ENCODE measurements at places on chromosomes 6 and 20.

DNA sequence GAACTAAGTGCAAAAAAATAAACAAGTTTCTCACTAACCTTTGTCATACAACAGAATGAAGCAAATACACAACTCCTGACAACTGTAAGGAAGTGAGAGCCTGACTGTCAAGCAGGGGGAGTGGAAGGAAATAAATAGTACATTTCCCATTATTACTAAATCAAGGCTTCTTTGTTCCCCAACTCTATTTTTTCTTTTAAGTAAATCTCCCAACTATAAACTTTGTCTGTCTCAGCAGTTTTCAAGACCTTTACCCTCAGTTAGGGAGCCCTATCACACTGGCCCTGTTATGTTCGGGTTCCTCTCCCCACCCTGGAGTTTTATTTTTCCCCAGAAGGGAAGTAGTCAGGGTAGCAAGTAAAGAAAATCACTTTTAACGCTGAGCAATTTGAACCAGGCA lies 24.1 kb upstream of the IPCEF1 start:
- no peak for DNase-seq

- no peak for DNase-seq
Observed at GRCh38 chr6:138647006-138647405, 126.6 kb upstream of the CCDC28A start.

GRCh38 chr20:50313522-50313820 lies 122.8 kb downstream of the CEBPB start:
- no peak for DNase-seq

GRCh38 chr6:12893036-12893435 lies 176.5 kb downstream of the PHACTR1 start:
- DNase-seq = no peak

GRCh38 chr20:36149469-36149868 lies 5.1 kb upstream of the EPB41L1 start:
- DNase-seq = peak; percentile 76

- DNase-seq = no peak
Observed at GRCh38 chr20:63097336-63097831, 90.6 kb upstream of the BHLHE23 start.

DNA sequence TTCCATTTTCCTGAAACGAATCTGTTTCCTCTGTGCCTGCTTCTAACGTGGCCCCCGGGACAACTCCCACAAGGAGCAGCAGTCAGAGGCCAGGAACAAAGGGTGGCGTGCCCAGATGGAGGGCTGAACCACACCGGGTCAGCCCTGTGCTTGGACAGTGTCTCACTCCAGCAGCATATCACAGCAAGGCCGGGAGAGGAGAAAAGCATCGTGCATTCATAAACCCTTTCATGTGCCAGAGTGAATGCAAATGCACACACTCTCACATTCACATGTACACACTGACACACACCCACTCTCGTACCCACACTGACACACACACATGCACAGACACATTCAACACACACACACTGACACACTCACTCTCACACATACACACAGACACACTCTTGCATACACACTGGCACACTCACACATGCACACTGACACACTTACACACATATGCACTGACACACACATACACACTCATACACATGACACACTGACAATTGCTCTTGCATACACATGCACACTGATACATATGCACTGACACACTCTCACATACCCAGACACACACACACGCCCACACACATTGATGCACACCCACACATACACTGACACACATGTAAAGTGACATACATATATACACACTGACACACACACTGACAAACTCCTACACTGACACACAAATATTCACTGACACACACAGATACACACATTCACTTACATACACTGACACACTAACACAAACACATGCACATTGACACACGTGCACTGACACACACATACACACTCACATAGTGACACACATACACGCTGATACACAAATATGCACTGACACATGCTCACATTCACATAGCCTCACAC lies 237.0 kb downstream of the LRFN2 start:
- DNase-seq = no peak

GRCh38 chr6:162478192-162478671 lies 249.3 kb downstream of the PRKN start:
- no peak for DNase-seq

DNA sequence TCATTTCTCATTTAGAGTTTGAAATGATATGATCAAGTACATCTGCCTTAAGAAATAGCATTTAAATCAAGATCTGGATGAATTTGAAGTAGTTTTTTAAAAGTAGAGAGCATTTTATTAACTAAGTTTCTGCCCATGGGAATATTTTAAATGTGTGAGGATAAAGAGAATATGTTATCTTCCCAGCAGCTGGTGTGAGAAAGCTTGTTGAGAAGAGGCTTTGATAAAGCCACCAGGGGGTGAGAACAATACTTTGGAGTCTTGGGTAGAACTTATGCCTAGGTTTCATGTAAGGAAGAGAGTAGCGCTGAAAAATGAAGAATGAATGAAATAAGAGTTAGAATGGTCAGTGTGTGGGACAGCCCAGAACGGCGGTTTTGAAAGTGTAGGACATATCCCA lies 190.2 kb downstream of the GRM1 start:
- DNase-seq = no peak

DNA sequence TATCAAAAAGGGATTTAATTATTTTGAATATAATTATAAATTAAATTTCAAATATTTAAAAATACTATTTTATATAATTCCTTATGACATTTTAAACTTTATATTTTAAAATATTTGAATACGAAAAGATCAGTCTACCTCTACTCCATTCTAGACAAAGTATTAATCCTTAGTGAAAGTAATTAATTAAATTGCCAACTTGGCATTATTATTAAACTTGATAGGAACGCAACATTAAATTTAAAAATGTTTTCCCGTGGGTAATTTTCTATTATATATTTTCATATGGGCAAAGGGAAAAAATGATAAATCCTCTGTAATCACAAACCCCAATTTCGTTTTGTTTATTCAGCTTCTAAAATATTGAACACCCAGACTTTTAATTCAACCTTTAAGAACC lies 8.4 kb upstream of the FHL5 start:
- DNase-seq = no peak

DNA sequence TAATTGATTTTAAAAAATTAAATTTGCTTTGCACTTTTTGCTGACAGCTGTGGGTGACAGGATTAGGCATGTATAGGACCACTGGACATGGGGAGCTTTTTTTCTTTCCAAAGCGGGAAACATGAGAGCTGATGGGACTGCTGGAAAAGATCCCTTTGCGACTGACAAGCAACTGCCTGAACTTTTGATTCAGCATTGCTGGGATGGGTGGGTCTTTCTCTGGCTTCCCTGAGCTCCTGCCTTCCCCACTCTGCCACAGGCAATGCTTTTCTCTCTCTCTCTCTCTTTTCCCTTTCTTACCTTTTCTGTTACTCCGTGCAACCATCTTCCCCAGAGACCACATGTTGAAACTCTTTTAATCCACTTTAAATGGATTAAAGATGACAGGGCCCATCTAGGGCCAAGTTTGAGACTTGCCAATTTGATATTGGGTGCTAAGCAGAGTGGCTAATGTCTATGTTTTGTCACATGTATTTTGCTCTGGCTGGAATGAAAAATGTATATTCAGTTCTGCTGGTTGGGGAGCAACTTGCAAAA lies 33.5 kb upstream of the TPD52L1 start:
- DNase-seq = no peak

GRCh38 chr6:161033667-161034066 lies 42.1 kb downstream of the MAP3K4 start:
- DNase-seq = no peak

DNA sequence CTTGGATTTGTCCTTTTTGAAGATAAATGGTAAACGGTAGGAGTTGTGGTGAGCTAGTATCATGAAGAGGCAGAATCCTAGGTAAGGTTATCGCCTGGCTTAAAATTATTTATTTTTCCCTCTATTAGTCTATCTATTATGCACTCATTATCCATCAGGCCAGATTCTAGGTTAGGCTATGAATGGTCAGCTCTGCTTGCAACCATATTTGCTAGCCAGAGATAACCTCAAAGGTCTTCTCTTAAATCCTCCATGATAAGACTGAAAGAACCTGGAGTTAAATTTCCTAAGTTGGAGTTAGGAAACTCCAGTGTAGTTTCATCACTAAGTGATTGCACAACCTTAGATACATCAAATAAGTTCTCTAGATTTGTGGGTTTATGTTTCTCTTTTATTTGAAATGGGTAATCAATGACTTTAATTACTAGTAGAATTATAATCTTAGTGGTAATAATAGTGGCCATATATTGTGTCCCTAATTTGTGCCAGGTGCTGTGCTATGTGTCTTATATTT lies 302.1 kb upstream of the RUNX2 start:
- DNase-seq = no peak

DNA sequence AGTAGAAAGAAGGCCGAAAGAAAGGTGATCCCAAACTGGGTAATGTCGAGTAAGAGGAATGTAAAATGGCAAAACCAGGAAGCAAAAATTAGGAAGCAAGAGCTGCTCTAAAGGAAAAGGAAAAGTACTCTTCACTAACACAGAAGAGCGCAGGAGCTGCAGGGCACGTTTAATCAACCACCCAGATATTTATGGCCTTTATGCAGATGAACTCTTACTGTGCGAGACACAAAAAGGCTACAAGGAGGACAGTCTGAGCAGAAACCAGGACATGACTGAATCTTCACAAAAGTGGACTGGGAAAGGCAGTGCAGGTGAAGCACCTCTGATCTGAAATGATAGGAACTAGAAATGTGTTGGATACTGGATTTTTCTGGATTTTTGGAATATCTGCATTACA lies 15.2 kb upstream of the PRR18 start:
- no peak for DNase-seq

DNA sequence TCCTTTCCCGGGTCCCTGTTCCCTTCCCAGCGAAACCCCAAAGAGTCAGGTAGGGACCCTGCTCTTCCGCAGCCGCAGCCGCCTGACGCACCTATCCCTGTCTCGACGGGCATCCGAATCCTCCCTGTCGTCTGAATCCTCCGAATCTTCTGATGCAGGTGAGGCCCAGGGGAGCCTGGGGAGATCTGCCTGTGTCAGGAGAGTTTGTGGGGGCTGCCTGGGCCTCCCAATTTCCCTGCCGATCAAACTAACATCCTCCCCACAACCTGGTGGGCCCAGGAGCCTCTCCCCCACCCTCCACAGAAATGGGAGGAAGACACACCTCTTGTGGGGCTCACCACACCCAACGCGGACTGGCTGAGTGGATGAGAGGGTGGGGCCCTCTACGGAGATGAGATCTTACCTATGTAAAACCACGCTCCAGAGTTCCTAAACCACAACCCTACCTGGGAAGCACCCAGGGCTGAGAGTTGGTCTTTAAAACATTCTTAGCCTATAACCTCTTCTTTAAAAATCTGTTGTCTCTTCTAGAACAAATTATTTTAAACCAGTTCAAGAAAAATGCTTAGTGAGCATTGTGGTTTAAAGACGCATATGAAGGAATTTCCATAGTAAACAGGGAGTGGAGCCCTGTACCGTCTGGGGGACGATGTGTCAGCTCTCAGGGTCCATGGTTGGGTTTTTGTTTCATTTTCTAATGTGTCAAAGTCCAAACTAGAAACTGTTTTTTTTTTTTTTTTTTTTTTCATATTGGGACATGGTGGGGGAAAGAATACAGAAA lies 1.7 kb downstream of the CDC25B start:
- no peak for DNase-seq

DNA sequence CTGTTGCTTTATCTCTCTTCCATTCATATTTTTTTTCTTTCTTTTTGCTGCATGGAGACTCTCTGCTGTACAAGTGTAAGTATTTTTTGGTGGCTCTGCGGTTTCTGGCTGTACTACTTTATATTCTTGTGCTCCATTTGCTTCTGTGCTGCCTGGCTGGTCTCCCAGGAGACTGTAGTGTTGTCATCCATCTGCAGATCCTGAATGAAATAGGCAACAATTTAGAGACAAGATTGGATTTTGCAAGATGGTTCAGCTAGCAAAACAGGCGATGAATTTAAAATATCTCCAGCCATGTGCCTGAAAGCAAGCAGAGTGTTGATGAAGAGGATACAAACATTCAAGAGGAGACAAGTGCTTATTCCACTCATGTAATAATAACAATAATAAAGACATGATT lies 75.1 kb upstream of the SCGN start:
- no peak for DNase-seq

DNA sequence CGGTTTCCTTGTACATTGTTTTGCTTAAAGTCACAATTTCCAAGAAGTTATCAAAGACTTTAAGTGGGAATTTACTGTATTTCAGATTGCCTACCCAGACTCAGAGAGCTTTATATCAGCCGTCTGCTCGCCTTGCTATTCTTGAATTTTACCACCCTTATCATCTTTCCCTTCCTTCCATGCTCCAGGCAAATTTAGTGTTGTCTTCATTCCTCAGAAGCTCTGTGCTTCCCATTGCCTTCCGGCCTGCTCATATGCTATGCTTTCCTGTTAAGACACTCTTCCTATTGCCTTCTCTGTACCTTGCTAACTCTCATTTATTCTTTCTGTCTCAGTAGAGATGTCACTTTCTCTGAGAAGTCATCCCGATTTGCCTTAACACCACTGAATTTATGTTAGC lies 52.1 kb downstream of the CD2AP start:
- no peak for DNase-seq

DNA sequence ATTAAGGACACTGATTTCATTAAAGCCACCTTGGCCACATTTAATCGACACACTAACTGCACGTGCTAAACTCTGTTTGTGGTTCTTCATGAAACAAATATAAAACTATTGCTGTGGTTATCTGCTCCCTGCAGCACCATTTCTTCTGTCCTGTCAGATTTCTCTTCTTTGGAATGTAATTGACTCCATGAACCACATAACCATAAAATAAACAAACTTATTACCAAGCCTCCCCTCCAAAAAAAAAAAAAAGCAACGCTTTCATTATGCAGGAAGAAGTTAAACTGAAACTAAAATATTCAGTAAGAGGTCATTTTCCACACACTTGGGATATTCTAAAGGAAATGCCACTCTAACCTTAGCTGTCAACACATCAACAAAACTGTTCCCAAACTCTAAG lies 319.1 kb upstream of the NT5E start:
- no peak for DNase-seq
